Lung microvascular endothelial cell (primary cell): ENCODE measurements at places on chromosomes 7 and 10.

DNA sequence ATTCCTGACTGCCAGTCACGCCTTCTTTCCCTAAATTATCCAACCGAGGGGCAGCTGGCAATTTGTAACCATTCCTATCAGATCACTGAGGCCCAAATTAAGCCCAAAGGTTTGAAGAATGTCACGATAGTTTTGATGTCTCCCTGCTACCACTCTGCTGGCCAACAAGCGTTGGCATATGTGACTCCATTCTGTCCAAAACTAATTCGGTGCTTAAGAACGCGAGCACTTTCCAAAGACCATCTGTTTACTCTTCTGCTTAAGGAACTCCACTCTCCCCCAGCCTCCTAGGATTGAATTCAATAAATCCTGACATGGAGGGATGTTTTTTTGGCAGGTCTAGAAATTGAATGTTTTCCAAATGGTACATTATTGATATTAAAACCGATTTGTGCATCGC lies 131.5 kb upstream of the CTBP2 start:
- no peak for DNase-seq

GRCh38 chr7:76121044-76121443 lies 73.1 kb downstream of the MDH2 start:
- no peak for DNase-seq

- DNase-seq, result no peak
Observed at GRCh38 chr7:77238703-77239136, 39.1 kb upstream of the FGL2 start.

DNA sequence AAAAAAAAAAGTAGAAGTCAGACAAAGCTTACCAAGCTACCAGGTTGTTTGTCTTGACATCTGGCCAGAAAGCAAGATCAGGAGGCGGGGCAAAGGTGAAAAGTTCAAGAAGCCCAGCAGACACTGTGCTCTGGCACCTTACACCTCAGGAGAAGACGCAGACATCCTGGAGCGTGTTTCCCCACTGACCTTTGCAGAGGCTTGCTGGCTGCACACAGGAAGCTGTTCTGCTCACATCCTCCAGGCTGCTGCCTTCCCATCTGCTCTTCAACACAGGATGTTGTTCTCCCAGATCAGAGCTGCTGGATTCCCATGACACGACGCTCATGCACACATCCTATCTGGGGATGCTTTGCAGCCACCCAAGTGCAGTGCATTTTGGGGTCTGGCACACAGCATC lies 174.4 kb upstream of the KIAA1217 start:
- DNase-seq, result peak; percentile 57

DNA sequence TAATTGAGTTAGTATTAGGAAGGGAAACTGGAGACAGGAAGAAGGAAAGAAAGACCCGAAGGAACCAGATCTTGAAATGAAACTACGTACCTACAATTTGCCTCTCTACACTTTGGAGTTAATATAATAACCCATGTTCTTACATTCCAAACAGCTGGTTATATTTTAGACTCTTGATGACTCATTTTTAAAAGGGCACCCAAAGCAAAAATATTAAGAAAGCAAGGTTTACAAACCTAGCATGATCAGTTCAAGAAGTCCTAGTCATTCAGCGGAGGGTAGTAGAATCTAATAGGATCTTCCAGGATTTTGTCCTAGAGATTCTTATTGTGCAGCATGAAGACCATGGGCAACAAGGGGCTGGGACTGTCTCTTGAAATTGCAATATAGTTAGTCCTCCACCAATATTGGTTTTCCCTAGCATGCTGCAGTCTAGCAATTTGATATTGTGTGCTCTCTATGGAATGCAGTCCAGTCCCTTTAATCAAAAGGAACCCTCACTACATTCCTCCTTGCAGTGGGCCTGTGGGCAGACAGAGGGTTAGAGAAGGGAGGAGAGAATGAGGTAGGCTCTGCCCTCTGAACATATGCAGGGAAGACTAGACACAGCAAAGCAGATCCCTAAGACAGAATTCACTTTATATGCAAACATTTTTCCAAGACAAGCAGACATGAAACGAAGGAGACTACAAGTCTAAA lies 230.3 kb downstream of the INHBA start:
- DNase-seq, result no peak
